ENCODE measurements at places on chromosomes 5 and 9. TPM values are rescaled to one million over a fixed set of nuclear protein-coding genes. Genes with fewer than 3 reads are reported as not detected.

Gene ADRA1B
- total RNA-seq = 3.2 TPM

Gene PKD2L2
- total RNA-seq = not detected

Gene C8G
- total RNA-seq = not detected

Gene DAPK1
- 84.6 TPM for total RNA-seq

Gene IER5L
- 5.0 TPM for total RNA-seq

Gene SLC25A2
- total RNA-seq = not detected

Gene C9orf153
- not detected for total RNA-seq

Gene COX7C
- total RNA-seq = 676 TPM

Gene TSSK1B
- total RNA-seq = under 0.01 TPM

Gene C1QTNF3
- 4.8 TPM for total RNA-seq

Gene SCGB3A2
- total RNA-seq = not detected

Gene AHRR
- total RNA-seq = 1.3 TPM

Gene PLAC8L1
- total RNA-seq = not detected

Gene F2RL1
- 1.3 TPM for total RNA-seq

- H3K36me3 ChIP-seq = no peaks in the 10 kb centered on the region
- no peak overlapping the region for H3K4me3 ChIP-seq
- no peaks in the 10 kb centered on the region for H3K4me1 ChIP-seq
Observed at GRCh38 chr5:159128070-159128541, 28.4 kb upstream of the EBF1 start.

DNA sequence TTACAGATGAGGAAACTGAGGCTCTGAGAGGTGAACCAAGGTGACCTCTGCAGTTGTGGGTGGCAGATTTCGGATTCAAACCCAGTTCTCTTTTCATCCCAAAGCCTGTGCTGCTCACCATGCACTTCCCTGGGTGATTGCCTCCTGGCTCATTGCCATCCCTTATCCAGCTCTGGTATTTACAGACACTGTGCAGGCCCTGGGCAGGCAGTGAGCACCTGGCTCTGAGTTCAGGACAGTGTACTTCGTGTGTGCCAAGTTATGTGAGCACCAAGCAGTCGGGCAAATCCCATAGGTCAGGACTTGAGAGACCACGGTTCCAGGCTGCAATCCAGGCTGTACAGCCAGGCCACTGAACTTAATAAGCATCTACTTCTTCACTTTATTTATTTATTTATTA, 1.4 kb downstream of the LRSAM1 start:
- H3K36me3 ChIP-seq = peaks cover 60% of the 10 kb centered on the region
- DNase-seq = no peak
- no peaks in the 10 kb centered on the region for H3K27me3 ChIP-seq

GRCh38 chr9:68653141-68653595, 51.9 kb upstream of the PIP5K1B start:
- no peak for DNase-seq
- H3K27me3 ChIP-seq = no peaks in the 10 kb centered on the region
- no peaks in the 10 kb centered on the region for H3K36me3 ChIP-seq
- no peak overlapping the region for H3K27ac ChIP-seq
- H3K4me3 ChIP-seq = no peak overlapping the region

DNA sequence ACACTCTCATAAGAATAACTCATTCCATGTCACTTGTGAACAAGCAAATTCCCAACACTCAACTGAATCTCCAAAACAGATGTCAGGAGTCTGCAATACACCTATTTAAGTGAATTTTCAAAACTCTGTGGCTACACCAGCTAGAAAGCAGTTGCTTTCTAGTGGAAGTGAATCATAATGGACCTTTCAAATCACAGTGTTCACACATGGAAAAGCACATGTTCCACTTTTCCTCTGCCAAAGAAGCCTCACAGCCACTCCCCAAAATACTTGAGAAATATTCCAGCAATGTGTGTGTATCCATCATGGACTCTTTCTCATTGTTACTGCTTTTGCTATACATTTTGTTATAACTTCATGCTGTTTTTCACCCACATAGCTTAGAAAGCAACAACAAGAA, 17.4 kb downstream of the MARCHF3 start:
- H3K4me3 ChIP-seq = no peak overlapping the region
- H3K27ac ChIP-seq = no peak overlapping the region
- H3K27me3 ChIP-seq = no peaks in the 10 kb centered on the region
- peaks cover 38% of the 10 kb centered on the region for H3K4me1 ChIP-seq
- H3K36me3 ChIP-seq = no peaks in the 10 kb centered on the region

GRCh38 chr9:20569525-20569924, 52.8 kb downstream of the MLLT3 start:
- H3K27me3 ChIP-seq = no peaks in the 10 kb centered on the region
- peaks cover 12% of the 10 kb centered on the region for H3K4me1 ChIP-seq
- DNase-seq = peak; percentile 3
- no peak overlapping the region for H3K4me3 ChIP-seq
- H3K36me3 ChIP-seq = no peaks in the 10 kb centered on the region

GRCh38 chr5:181204826-181205760, at the start of gene TRIM7:
TRIM7 (minus strand) TSS chr5:181205196; CDS start chr5:181205110, 86 bp downstream.
- no peaks in the 10 kb centered on the region for H3K36me3 ChIP-seq
- peaks cover 37% of the 10 kb centered on the region for H3K4me1 ChIP-seq
- no peak for DNase-seq
- H3K4me3 ChIP-seq = peak within 1 kb of the TSS; percentile 75
- H3K27me3 ChIP-seq = no peaks in the 10 kb centered on the region
- H3K27ac ChIP-seq = peak within 1 kb of the TSS; percentile 85

DNA sequence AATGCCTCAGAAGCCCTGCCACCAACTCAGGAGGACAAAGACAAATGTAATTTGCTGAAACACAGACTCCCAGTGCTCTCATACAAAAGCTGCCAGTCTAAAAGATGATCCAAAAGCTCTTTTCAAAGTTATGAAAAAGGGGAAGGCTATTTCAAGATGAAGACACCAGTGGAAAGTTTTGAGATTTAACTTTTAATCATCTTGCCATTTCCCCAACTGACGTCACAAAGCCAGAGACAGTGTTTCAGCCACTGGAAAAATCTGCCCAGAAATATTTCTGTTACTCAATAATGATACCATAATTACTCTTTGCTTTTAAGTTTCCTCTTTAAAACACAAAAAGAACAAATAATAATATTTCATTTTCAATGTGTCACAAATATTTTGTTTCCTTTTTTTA, 20.9 kb downstream of the ENG start:
- no peaks in the 10 kb centered on the region for H3K36me3 ChIP-seq
- peaks cover 71% of the 10 kb centered on the region for H3K4me1 ChIP-seq
- no peak overlapping the region for H3K4me3 ChIP-seq
- H3K27ac ChIP-seq = peak overlapping the region; percentile 87

DNA sequence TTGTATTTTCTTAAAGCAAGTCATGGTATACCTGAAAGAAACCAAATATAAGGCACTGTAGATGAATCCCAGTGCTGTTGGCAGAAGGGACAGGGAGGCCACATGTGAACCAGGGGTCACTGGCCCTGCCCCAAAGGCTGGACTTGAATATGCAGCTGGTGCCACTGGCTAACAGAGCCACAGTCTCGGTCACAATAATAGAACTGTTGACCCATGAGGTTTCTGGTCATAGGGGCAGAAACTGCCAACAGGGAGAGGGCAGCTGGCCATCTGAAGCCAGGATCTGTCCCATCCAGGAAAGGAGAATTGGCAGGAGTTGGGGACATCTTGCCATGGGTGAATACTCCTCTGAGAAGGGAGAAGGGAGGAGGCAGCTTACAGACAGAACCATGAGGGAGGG, 31.9 kb downstream of the PALM2AKAP2 start:
- H3K4me3 ChIP-seq = no peak overlapping the region
- H3K27me3 ChIP-seq = no peaks in the 10 kb centered on the region
- no peak overlapping the region for H3K27ac ChIP-seq
- DNase-seq = no peak

- no peaks in the 10 kb centered on the region for H3K27me3 ChIP-seq
- DNase-seq = no peak
- no peaks in the 10 kb centered on the region for H3K4me1 ChIP-seq
- no peak overlapping the region for H3K27ac ChIP-seq
- no peaks in the 10 kb centered on the region for H3K36me3 ChIP-seq
Observed at GRCh38 chr9:21711504-21711903, 90.9 kb upstream of the MTAP start.

DNA sequence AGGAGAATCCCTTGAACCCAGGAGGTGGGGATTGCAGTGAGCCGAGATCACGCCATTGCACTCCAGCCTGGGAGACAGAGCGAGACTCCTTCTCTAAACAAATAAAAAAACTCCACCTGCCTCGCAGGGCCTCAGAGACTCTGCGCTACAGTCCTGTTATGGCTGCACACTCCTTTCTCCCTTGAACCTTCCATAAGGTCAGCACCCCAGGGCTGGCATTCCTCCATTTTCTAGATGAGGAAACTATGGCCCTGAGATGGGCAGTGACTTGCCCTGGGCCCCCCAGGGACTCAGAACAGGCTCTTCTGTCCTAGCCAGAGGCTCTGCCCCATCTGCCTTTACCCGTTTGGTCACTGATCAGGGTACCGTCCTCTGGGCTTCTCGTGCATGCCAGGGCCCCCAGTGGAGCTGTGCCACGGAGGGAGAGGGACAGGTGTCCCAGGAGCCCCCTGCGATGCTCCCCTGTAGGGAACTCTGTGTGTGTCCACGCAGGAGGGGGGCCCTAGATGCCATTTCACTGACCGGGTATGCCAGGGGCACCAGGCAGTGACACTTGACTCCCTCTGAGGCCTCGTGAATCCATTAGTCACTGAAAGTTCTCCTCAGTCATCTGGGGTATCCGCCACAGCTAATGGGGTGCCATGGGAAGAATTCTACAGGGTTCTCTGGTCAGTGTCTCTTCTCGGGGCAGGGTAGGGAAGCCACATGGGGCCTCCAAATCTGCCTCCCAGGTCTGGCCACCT, 16.2 kb downstream of the RALGDS start:
- no peak for DNase-seq
- H3K4me3 ChIP-seq = no peak overlapping the region
- H3K4me1 ChIP-seq = no peaks in the 10 kb centered on the region
- H3K36me3 ChIP-seq = peaks cover 79% of the 10 kb centered on the region
- no peaks in the 10 kb centered on the region for H3K27me3 ChIP-seq

- no peak for DNase-seq
- H3K27me3 ChIP-seq = no peaks in the 10 kb centered on the region
- no peak overlapping the region for H3K4me3 ChIP-seq
- no peaks in the 10 kb centered on the region for H3K4me1 ChIP-seq
- H3K27ac ChIP-seq = no peak overlapping the region
Observed at GRCh38 chr5:5523066-5523505, 100.6 kb downstream of the ICE1 start.

DNA sequence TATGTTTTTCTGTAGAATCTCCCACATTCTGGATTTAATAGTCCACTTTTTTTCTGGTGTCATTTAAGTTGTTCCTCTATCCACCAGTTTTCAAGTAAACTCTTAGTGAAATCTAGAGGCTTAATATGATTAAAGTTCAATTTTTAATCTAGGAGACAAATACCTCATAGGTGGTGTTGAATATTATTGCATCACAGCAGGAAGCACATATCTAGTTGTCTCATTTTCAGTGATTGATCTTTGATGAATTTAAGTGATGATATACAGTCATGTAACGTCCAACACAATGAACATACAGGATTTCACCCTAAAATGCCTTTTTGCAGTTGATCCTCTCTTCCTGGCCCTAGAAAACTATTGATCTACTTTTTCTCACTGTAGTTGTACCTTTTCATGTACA, 152.3 kb downstream of the NIPBL start:
- no peak for DNase-seq
- H3K4me3 ChIP-seq = no peak overlapping the region
- no peaks in the 10 kb centered on the region for H3K27me3 ChIP-seq
- no peaks in the 10 kb centered on the region for H3K4me1 ChIP-seq

- H3K4me1 ChIP-seq = peaks cover 14% of the 10 kb centered on the region
- DNase-seq = no peak
- no peaks in the 10 kb centered on the region for H3K27me3 ChIP-seq
- H3K27ac ChIP-seq = no peak overlapping the region
- no peak overlapping the region for H3K4me3 ChIP-seq
Observed at GRCh38 chr9:33467526-33467925, 6.2 kb downstream of the NOL6 start.

GRCh38 chr5:26121338-26121737, 917.0 kb downstream of the CDH9 start:
- no peaks in the 10 kb centered on the region for H3K27me3 ChIP-seq
- no peak overlapping the region for H3K27ac ChIP-seq
- H3K4me3 ChIP-seq = no peak overlapping the region
- no peaks in the 10 kb centered on the region for H3K4me1 ChIP-seq
- no peaks in the 10 kb centered on the region for H3K36me3 ChIP-seq

DNA sequence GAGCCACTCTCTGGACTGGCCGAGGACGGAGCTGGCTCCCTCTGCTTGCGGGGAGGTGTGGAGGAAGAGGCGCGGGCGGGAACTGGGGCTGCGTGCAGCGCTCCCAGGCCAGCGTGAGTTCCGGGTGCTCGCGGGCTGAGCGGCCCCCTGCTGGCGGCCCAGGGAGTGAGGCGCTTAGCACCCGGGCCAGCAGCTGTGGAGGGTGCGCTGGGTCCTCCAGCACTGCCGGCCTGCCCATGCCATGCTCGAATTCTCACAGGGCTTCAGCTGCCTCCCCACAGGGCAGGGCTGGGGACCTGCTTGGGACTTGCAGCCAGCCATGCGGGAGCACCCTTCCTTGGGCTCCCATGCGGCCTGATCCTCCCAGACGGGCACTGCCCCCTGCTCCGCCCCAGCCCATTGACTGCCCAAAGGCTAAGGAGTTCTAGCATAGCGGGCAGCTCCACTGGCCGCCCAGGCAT, 416.9 kb downstream of the MRPS30 start:
- H3K27me3 ChIP-seq = no peaks in the 10 kb centered on the region
- no peaks in the 10 kb centered on the region for H3K36me3 ChIP-seq
- DNase-seq = no peak
- no peak overlapping the region for H3K27ac ChIP-seq
- H3K4me1 ChIP-seq = no peaks in the 10 kb centered on the region
- no peak overlapping the region for H3K4me3 ChIP-seq

DNA sequence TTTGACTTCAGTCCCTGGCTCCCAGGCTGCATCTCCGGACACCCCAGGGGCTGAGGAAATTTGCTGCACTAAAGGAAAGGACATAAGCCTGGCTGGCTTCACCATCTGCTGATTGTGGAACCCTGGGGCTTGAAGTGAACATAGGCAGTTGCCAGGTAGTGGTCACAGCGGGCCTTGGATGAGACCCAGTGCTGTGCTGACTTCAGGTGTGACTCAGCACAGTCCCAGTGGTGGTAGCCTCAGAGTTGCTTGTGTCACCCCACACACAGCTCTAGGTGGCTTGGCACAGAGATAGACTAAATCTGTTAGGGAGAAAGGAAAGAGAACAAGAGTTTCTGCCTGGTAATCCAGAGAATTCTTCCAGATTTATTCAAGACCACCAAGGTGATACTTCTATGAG, 36.1 kb upstream of the RUSC2 start:
- peak; percentile 60 for DNase-seq
- no peak overlapping the region for H3K27ac ChIP-seq
- H3K4me1 ChIP-seq = no peaks in the 10 kb centered on the region
- H3K27me3 ChIP-seq = no peaks in the 10 kb centered on the region
- H3K36me3 ChIP-seq = no peaks in the 10 kb centered on the region

- no peaks in the 10 kb centered on the region for H3K36me3 ChIP-seq
- no peaks in the 10 kb centered on the region for H3K27me3 ChIP-seq
- no peak overlapping the region for H3K27ac ChIP-seq
- H3K4me1 ChIP-seq = peaks cover 8% of the 10 kb centered on the region
Observed at GRCh38 chr9:100466171-100466828, 6.6 kb upstream of the TMEFF1 start.

GRCh38 chr9:127175764-127176163, 53.3 kb upstream of the ANGPTL2 start:
- H3K27me3 ChIP-seq = no peaks in the 10 kb centered on the region
- H3K4me1 ChIP-seq = peaks cover 23% of the 10 kb centered on the region
- peaks cover 7% of the 10 kb centered on the region for H3K36me3 ChIP-seq
- DNase-seq = no peak

- peak; percentile 96 for DNase-seq
- H3K4me3 ChIP-seq = peak overlapping the region; percentile 92
- peaks cover 34% of the 10 kb centered on the region for H3K4me1 ChIP-seq
- H3K27ac ChIP-seq = peak overlapping the region; percentile 91
- no peaks in the 10 kb centered on the region for H3K27me3 ChIP-seq
Observed at GRCh38 chr5:138336952-138337684, 948 bp upstream of the FAM53C start.
